ENCODE measurements at places on chromosomes 12 and 14.

GRCh38 chr14:24058951-24059475 lies 7.2 kb downstream of the CARMIL3 start:
- no peak overlapping the region for H3K4me3 ChIP-seq
- no peak for DNase-seq
- no peaks in the 10 kb centered on the region for H3K27me3 ChIP-seq
- H3K4me1 ChIP-seq = no peaks in the 10 kb centered on the region

GRCh38 chr14:37493606-37494005 lies 101.4 kb downstream of the FOXA1 start:
- H3K27me3 ChIP-seq = no peaks in the 10 kb centered on the region
- H3K36me3 ChIP-seq = no peaks in the 10 kb centered on the region
- H3K4me3 ChIP-seq = no peak overlapping the region
- no peak overlapping the region for H3K27ac ChIP-seq
- H3K4me1 ChIP-seq = no peaks in the 10 kb centered on the region
- no peak for DNase-seq

DNA sequence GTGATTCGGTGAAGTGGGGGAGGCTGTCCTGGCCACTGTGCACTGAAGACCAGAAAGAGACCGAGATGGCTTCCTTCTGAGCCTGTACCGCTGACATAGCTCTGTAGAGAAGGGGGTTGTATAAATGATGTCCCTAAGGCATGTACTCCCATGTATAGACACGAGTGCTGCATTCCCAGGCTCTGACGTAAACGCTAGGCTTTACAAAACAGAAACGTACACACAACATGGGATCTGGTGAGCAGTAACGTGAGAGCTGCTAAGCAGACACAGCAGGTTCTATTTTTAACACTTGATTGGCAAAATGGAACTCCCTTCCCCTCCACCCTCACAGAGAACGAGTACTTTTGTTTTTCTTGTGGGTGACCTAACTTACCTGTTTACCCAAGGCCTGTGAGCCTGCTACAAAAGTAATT lies 35.9 kb downstream of the ACADS start:
- DNase-seq = no peak
- no peak overlapping the region for H3K4me3 ChIP-seq
- no peak overlapping the region for H3K27ac ChIP-seq

DNA sequence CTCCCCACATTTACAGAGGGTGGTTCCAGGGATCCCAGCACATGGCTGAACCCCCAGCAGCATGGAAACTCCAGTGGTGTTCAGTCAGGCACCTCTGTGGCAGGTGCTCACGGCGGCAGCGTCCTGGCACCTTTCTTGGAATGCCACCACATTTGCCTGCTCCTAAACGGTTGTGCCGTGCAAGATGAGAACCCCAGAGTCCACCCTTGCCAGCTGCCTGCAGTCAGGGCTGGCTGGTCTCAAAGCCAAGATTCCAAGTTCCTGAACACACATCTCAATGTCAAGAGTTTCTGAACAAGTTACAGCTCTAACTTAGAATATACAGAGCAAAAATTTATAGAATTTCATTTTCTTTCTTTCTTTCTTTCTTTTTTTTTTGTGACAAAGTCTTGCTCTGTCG lies 38.7 kb downstream of the DDX51 start:
- no peak for DNase-seq
- no peaks in the 10 kb centered on the region for H3K36me3 ChIP-seq
- no peaks in the 10 kb centered on the region for H3K27me3 ChIP-seq
- no peak overlapping the region for H3K4me3 ChIP-seq
- no peak overlapping the region for H3K27ac ChIP-seq

All from endothelial cell of umbilical vein (primary cell).